ENCODE measurements at places on chromosomes 6 and 20. TPM values are rescaled to one million over a fixed set of nuclear protein-coding genes. Genes with fewer than 3 reads are reported as not detected.

Gene GABRR2
- total RNA-seq = 2.3 TPM

- H3K27me3 ChIP-seq = no peaks in the 10 kb centered on the region
- no peak overlapping the region for H3K4me3 ChIP-seq
- DNase-seq = no peak
- H3K4me1 ChIP-seq = no peaks in the 10 kb centered on the region
These were observed 64.9 kb downstream of the C6orf58 start for GRCh38 chr6:127641905-127642304.

Gene KIFC1
- 2.0 TPM for total RNA-seq

Gene CALHM6
- total RNA-seq = 8.3 TPM

Gene SYCP2L
- total RNA-seq = 2.2 TPM

- H3K4me3 ChIP-seq = no peak overlapping the region
- H3K36me3 ChIP-seq = no peaks in the 10 kb centered on the region
- no peaks in the 10 kb centered on the region for H3K27me3 ChIP-seq
- DNase-seq = no peak
- no peaks in the 10 kb centered on the region for H3K4me1 ChIP-seq
- no peak overlapping the region for H3K27ac ChIP-seq
These were observed 452.8 kb downstream of the KHDRBS2 start for GRCh38 chr6:61833176-61833755.
